ENCODE measurements at places on chromosomes 6 and 20. TPM values are rescaled to one million over a fixed set of nuclear protein-coding genes. Genes with fewer than 3 reads are reported as not detected.

The CCM2L gene
- total RNA-seq, result not detected

DNA sequence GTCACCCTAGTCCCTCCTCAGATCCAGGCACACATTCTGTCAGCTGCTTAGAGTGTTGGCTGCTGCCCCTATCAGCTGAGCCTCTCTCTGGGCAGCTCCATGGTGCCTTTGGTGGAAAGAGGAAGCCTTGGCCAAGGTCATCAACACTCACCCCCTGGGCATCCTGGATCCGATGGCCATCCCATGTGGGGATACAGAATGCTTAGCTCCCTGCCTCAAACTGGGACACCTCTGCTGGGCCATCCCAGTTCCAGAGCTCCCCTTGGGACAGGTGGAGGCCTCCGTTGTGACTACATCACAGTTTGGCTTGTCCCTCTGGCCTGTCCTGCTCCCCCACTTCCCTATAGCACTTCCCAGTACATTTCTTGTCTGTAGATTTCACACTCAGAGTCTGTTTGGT lies 45.6 kb downstream of the TOX2 start:
- no peak for DNase-seq

The TRIM10 gene
- not detected for total RNA-seq

- no peak for DNase-seq
Measured at GRCh38 chr20:2156666-2157624, 55.3 kb downstream of the STK35 start.

- DNase-seq, result no peak
Measured at GRCh38 chr6:136792095-136792409, 225 bp downstream of the MAP3K5 start.

DNA sequence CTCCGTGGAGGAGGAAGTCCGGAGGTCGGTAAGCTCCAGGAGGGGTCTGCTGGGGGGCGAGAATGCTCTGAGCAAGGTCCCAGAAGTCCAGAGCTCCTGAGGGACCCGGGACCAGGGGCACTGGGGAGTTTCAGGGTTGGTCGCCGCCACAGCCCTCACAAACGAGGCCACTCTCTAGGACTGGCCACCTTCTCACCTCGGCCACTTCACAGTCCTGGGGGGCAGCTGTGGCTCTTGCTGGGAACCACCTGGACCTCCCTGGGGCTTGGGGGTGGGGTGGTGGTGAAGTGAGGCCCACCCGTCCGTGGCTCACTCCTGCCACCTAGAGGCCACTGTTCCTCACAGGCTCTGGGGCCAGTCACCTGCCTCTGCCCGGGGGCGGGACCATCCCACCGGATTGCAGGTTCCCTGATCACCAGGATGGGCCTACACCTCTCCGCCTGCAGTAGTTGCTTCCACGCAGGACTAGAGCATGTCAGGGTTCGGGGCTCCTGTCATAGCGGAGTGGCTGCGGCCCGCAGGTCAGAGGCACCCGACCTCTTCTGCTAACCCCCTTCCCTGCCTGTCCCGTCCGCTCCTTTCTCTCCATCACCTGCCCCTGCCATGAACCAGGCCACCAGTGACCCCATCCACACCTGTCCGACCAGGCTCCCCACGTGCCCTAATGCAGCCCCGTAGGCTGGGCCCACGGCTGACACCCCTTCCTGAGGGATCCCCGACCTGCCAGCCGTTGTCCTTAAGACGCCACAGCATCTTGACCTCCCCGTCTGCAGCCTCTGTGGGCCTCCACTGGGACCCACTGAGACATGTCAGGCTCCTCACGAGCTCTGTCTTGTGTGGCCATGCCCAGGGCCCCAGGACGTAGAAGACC lies 5.1 kb upstream of the TCEA2 start:
- no peak for DNase-seq

GRCh38 chr20:63234693-63235398 lies 859 bp upstream of the BIRC7 start:
- no peak for DNase-seq

The HLA-DPA1 gene
- total RNA-seq, result 0.48 TPM

DNA sequence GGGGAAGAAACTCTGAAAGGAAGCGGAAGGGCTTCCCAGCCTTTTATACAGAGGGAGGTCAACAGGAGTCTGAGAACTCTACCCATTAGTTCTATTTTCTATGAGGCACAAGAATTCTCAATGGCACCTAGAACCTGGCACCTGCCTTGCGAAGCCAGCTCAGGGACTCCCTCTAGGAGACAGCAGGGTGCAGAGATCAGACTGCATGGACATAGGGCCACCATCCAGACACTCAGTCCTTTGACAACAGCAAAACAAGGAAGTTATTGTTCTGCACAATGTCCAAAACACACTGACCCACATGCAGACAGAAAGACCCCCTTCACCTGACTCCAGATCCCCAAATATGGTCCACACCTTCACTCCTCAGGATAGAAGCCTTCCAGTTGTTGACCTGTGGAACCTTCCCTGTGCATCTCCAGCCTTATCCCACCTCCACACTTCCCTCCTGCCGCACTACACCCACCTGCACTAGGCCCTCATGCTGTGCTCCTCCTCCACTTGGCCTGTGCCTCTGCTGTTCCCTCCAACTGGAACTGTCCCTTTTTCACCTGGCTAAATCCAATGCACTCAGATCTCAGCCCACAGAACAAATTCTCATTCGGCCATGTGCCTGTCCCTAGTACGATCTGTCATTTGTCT lies 27.8 kb downstream of the ACSS1 start:
- no peak for DNase-seq

DNA sequence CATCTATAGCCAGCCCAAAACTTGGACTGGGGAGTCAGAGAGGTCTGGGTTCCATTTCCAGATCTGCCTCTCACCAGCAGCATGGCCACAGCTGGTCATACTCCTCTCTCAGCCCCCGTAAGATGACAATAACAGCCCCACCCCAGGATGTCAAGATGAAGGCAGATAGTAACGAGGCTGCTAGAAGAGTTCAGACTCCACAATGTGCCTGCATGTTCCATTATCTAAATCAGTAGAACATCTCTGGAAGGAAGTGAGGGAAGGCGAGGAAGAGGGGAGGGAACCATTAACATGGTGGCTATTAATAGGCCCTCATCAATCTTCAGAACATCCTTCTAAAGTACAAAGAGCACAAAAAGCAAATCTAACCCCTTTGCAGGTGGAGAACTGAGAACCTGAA lies 98.0 kb upstream of the KCNG1 start:
- DNase-seq, result no peak

GRCh38 chr20:63409066-63409833 lies 48.1 kb upstream of the CHRNA4 start:
- DNase-seq, result no peak

DNA sequence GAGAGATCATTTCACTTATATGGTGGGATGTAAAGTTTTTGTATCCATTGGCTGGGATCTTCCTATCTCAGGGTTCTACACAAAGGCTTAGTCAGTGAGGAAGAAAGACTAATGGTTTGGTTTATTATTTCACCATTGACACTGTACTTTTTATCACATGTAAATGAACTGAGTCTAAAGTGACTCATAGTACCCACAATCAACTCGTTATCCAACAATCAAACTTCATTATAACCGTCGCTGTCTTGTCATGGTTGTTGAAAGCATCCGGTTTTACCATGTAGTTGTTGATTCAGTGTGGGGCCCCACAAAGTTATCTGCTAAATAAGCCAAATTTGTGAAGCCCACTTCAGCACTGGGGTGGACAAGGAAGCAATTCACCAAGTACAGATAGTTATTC lies 55.8 kb upstream of the MTRF1L start:
- DNase-seq, result no peak

- no peak for DNase-seq
Measured at GRCh38 chr20:63092660-63093215, 86.0 kb upstream of the BHLHE23 start.

The FKBP1C gene
- 0.17 TPM for total RNA-seq

DNA sequence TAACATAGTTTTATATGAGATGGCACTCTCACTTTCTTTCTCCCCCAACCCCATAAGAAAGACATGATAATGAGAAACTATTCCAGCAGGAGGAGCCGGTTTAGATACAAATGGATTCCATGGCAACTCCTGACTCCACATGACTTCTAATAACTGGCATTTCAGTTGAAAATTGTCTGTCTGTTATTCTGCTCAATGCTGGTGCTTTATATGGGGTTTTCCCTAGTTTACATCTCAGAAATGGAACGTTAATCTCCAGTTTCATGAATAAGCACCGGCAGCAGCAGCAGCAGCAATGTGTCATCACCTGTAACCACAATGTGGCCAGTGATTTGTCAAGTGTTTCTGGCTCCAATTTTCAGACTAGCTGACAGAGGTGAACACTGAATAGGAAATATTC lies 8.0 kb upstream of the SIM1 start:
- peak; percentile 65 for DNase-seq

DNA sequence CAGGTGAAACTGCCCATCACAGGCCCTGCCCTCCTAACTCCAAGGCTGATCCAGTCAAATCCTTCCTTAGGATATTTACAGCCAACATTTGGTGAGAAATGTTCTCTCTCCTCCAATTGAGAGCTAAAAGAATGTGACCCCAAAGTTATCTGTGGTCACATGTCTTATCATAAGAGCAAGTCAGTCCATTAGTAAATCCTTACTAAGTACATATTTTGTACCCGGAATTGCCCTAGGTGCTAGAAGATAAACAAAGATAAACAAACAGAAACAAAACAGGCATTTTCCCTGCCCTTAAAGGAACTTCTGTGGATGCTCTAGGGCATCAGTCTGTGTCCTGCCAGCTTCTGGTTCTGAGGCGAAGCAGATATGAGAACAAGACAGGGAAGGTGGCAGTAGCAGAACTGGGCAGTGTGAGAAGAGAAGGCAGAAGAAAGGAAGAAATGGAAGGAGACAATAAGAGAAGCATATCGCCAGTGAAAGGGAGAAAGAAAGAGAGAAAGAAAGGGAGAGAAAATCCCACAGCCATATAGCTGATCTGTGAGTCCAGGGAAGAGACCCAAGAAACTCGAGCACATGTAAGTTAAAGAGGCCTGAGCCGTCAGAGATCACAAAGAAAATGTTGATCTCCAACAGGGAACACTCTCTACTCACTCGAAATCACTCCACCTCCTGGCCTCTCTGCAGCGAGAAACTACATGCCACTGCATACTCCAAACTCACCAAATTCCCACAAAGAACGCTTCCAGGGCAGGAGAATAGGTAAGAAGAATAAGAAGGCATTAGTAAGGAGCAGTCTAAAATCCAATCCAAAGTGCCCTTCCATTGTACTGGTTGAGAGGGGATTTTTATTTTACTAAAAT lies 41.7 kb downstream of the CDK5RAP1 start:
- DNase-seq, result no peak

DNA sequence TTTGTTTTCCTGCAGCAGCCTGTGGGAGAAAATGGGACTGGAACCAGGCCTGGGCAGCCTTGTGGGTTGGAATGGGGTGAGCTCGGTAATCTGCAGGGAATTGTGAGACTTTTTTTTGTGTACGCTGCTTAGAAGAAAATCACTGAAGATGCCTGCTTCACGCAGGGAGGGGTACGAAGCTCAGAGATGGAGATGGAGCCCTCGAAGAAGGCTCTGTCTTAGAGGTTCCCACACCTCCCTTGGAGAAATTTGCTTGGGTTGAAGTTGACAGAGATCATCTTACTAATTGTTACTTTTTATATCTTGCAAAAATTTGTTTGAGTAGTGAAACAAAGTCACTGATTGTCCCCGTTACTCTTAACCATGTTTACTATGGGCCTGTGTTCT lies 894 bp downstream of the PYGB start:
- no peak for DNase-seq

The TMEM14A gene
- total RNA-seq, result 24.7 TPM

The COX4I2 gene
- total RNA-seq, result not detected

- DNase-seq, result no peak
Measured at GRCh38 chr6:136992113-136992512, 52.7 kb downstream of the IL20RA start.

The NOTCH4 gene
- total RNA-seq, result 2.9 TPM

Data from kidney epithelial cell (primary cell).